Endothelial cell of umbilical vein (primary cell): ENCODE measurements at places on chromosomes 5 and 9. TPM values are rescaled to one million over a fixed set of nuclear protein-coding genes. Genes with fewer than 3 reads are reported as not detected.

Gene LECT2
- total RNA-seq = not detected in 2 replicates

Gene SH3RF2
- 0.84 and 0.90 TPM in 2 replicates for total RNA-seq

Gene TRIM36
- total RNA-seq = 0.69 and 1.2 TPM in 2 replicates

Gene AGXT2
- not detected in 2 replicates for total RNA-seq

Gene PTGDS
- not detected in 2 replicates for total RNA-seq

Gene SPACA9
- total RNA-seq = 3.6 and 4.7 TPM in 2 replicates

Gene TMEM252
- not detected in 2 replicates for total RNA-seq

Gene STKLD1
- total RNA-seq = 0.77 and 0.85 TPM in 2 replicates

Gene PCDHB15
- 0.55 and 0.69 TPM in 2 replicates for total RNA-seq

Gene FBXL7
- 28.6 and 32.2 TPM in 2 replicates for total RNA-seq

Gene ORM2
- total RNA-seq = not detected in 2 replicates

Gene MARCOL
- not detected in 2 replicates for total RNA-seq

Gene DCTN3
- 91.0 and 93.3 TPM in 2 replicates for total RNA-seq

DNA sequence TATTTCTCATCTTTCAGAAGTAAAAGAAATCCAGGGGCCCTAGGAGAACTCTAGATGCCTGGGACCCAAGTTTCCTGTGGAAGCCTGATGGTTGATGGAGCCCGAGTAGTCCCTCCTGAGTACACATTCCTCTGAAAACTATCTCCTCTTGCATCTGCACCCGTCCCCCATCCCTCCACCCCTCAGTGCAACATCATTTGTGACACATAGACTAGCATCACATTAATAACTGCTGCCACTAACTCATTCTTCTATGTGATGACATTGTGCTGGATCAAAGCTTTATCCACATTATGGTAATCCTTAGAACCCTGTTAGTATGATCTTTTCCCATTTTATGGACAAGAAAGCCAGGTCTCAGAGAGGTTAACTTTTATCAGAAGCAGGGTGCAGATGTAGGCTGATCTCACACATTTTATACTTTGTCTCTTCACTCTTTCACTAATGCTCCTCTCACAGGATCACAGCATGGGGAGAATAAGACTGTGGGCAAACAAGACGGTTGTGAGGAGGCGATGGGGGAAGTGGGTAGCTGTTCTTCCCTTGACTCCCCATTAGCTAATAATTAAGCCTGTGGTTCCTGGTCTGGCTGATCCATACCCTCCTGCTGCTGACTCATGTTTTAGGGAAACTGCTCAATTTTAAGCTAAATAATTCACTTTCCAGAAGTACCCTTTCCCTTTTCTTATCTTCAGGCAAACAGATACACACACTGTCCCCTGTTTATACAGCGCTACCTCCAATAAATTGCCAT lies 3.9 kb upstream of the HK3 start:
- no peak for DNase-seq

GRCh38 chr9:627336-627970 lies 214.0 kb upstream of the DMRT1 start:
- peak; percentile 26 for DNase-seq

- DNase-seq = no peak
Measured at GRCh38 chr5:136799806-136800372, 434.5 kb upstream of the TRPC7 start.

- DNase-seq = no peak
Measured at GRCh38 chr5:179152144-179152895, 92.1 kb downstream of the ZNF354C start.

DNA sequence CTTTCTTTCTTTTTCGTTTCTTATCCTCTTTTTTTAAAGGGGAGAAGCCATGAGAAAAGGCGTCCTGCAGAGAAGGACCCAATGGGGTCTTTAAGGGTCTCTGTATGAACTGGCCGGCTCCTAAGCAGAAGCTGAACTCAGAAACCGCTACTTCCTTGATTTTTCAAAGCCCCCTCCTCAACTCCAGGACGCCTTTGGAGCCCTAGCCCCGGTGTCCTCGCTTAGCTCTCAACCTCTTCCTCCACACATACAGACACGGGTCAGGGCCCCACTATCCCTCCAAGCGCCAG lies 8.3 kb downstream of the PAX5 start:
- no peak for DNase-seq

- no peak for DNase-seq
Measured at GRCh38 chr5:135631391-135631790, 52.6 kb upstream of the CXCL14 start.

DNA sequence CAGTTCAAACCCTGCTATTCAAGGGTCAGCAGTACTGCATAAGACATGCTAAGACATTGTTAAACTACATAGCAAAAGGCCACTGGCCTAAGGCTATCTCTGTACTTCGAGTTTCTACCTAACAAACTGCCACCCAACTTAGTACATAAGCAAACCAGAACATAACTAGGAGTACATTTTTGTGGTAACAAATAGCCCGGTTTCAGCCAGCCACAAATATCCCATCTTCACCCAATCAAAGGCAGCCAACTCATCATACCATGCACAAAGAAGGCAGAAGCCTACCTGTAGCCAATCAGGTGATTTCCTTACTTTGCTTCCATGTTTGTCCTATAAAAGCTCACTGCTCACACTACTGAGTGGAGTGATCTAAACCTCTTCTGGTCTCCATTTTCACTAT lies 201.4 kb downstream of the SMARCA2 start:
- DNase-seq = no peak

DNA sequence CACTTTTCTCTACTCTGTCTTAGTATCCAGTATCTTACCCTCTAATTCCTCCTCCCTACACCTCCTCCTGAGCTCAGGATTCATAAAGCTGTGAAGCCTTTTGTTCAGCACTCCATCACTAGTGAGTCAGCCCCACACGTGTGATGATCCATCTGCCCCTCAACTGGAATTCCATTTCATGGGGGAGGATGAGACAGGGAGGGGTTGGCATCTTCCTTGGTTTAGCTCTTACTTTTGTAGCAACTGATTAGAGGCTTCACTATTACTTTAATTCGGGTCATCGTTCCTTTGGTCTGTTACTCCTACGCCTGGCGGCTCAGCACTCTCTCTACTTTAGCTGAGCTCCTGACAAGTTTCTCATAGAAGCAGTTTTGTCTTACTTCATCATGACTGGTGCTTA lies 11.8 kb downstream of the BTNL8 start:
- DNase-seq = no peak

GRCh38 chr9:83992407-83992806 lies 11.8 kb downstream of the RMI1 start:
- DNase-seq = no peak

- peak; percentile 85 for DNase-seq
Measured at GRCh38 chr9:108950168-108950567, 16.0 kb downstream of the ABITRAM start.

GRCh38 chr5:102766295-102767090 lies 11.4 kb downstream of the PAM start:
- no peak for DNase-seq

DNA sequence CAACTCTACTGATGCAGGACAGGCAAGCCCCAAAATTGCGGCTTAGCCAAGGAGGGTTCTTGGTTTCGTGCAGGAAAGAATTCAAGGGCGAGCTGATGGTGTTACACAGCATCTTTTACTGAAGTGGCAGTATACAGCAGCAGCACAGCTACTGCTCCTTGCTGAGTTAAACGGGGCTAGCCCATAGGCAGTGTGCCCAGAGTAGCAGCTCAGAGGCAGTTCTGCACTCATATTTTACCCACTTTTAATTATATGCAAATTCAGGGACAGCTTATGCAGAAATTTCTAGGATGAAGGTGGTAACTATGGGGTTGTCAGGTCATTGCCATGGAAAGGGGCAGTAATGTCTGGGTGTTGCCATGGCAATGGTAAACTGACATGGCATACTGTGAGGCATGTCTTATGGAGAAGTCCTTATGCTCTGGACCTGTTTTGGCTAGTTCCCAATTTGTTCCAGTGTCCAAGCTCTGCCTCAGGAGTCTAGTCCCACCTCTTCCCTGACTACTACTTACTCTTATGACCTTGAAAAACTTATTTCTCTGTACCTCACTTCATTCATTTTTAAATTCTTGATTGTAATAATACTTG lies 2.0 kb upstream of the SPINK9 start:
- DNase-seq = no peak

- no peak for DNase-seq
Measured at GRCh38 chr5:156888520-156888919, 38.4 kb downstream of the PPP1R2B start.

DNA sequence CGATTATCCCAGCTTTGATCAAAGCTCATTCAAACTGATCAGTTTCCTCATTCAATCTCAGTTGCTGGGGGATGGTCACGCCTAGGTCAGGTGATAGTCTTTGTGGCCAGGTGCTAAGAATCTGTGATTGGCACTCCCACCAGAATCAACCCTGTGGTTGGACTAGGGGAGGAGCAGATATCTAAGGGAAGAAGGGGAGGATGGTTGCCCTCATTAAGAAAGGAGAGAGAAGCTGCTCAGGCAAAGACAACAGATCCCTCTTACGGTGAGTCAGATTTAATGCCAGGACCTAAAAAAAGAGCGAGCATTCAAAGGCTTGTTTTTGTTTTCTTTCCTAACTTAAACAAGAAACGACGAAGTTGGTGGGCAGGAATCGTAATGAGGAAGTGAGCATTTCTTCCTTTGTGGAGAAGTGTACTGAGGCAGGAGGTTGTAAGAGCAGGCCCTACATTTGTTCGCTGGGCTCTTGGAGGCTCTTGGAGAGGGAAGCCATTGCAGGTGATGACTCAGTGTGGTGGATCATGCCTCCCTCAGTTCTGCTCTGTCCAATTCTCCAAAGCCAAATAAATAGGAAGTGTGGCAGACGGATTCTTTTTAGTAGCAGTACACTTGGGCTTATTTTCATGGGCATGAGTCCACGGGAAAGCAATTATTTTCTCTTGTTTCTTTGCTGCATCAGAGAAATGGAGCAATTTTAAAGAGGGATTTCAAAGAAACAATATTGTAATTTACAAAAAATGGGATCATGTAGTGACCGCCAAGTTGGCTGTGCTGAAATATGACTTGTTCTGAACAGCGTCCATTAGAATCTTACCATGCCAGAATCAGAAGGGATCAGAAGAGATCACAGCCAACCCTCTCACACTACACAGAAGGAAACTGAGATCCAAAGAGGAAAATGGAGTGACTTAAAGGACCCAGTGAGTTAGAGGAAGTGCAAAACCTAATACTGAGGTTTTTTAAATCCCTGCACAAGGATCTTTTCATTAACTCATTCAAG lies 18.7 kb upstream of the TGFBR1 start:
- peak; percentile 7 for DNase-seq

- DNase-seq = no peak
Measured at GRCh38 chr9:90974016-90974415, 172.4 kb downstream of the SYK start.

DNA sequence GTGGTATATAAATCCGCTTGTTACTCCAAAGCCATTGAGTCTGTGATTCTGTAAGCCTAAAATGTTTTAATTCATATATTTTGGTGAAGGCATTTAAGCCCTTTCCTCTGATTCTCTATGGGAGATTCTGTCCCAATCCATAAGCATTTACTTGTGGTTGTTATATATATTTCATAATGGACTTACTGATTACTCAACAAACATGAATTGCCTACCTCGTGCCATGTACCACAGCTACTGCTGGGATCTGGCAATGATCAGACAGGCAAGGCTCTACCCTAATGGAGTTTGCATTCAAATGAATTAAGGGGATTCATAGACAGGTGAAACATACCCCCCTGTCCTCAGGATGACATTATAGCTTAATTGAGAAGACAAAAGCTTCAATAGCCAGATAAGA lies 54.5 kb downstream of the C9orf152 start:
- no peak for DNase-seq

DNA sequence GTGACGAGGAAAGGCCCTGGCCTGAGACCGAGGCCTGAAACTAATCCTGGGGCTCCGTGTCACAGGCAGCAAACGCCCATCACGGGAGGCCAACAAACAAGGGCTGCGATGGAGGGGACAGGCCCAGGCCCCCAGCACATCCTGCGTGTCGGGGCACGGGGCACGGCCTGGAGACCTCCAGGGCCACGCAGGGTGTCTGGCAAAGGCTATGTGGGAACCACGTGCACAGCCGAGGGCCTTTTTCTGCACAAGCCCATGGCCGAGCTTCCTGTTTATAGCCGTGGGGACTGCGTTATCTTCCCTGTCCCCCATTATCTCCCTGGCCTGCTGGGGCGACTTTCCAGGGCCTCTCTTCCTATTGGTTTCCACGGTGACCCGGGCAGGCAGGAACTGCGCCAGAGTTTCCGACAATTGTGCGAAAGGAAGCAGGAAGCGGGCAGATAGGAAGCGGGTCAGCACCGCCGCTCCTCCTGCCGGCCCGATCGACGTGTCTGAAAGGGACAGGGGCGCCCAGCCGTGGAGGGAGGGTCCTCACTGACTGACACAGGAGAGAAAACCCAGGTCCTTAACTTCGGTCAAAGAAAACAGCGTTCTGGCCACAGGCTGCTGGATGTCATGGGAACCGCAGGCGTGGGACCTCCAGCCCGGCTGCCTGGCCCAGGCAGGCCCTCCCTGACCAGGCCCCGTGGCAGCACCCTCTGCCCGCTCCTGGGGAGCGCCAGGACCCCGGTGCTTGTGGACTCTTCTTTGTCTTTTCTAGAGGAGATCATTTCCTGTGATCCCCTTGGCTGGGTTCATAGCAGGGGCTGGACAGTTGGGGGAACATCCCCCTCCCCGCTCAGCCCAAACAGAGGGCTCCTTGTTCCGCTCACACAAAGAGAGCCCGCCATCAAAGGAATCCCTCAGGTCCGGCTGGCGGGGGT lies 29.1 kb upstream of the SEC16A start:
- DNase-seq = peak; percentile 99

GRCh38 chr5:103487822-103488493 lies 74.6 kb downstream of the NUDT12 start:
- no peak for DNase-seq

DNA sequence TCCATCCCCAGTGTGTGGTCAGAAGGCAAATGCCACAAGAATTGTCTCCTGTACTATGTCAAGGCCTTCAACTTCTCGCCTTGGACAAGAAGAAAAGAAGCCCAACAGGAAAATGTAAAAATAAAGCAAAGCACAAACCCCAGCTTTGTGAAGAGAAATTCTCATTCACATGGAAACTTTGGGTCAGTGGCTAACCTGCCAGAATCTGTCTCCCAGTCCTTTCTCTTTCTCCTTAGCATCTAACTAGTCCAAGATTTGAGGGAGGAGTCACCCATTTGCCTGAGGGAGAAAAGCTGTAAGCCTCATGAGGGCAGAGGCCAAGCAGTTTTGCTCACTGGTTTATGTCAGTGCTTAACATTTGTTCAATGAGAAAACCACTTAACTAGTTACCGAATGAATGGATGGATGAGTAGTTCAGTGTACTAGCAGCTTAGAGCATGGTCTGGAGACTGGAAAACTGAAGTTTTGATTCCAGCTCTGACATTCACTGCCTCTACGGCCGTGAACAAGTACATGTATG lies 36.0 kb downstream of the ADAM19 start:
- DNase-seq = no peak
